NCI-H226 (cell line): ENCODE measurements at places on chromosomes 1 and 21.

GRCh38 chr1:231091831-231092301, 51.8 kb upstream of the FAM89A start:
- DNase-seq = no peak

DNA sequence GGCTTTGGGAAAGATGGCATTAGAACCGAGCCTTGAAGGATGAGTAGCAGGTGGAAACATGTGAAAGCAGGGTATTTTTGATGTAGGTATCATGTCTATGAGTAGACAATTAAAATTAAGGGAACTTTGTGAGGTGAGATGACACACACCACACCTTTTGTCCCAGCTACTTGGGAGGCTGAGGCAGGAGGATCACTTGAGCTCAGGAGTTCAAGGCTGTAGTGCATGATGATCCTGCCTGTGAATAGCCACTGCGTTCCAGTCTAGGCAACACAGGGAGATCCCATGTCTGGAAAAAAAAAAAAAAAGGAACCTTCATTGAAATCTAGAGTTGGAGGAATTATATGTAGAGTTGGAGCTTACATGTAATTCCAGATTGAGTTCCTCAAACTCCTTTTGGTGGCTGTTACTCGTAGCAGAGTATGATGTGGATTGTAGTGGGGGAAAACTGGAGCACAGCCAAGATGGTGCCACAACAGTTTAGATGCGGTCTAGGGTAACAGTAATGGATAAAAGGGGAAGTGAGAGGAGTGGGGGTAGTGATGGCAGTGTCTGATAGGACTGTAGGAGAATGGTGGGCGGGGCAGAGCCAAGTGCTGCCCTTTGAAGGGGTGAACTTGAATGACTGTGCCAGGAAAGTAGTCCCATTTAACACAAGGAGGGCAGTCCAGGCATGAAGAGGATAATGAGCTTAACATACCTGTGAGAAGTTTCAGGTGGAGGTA, 17.4 kb downstream of the AK4 start:
- no peak for DNase-seq

GRCh38 chr1:58726581-58726980, 26.7 kb upstream of the MYSM1 start:
- DNase-seq = no peak

DNA sequence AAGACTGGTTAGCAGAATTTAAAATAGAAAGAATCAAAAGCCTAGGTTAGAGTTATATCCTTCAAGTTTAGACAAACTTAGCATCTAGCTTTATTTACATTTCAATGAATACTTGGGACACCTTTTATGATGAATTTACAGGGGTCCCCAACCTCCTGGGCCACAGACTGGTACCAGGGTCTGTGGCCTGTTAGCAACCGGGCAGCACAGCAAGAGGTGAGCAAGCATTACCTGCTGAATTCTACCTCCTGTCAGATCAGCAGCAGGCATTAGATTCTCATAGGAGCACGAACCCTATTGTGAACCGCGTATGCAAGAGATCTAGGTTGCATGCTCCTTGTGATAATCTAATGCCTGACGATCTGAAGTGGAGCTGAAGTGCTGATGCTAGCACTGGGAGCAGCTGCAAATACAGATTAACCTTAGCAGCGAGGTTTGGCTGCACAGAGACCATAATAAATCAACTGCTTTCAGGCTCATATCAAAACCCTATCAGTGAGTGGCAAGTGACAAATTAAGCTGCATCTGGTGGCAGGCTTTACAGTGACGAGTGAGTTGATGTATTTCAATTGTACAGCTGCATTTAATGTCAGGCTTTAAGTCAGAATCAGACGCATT, 82.0 kb downstream of the UCHL5 start:
- DNase-seq = no peak

GRCh38 chr1:24759492-24759891, 14.2 kb downstream of the CLIC4 start:
- DNase-seq = peak; percentile 43

- no peak for DNase-seq
Observed at GRCh38 chr1:177817937-177818875, 151.7 kb downstream of the SEC16B start.

DNA sequence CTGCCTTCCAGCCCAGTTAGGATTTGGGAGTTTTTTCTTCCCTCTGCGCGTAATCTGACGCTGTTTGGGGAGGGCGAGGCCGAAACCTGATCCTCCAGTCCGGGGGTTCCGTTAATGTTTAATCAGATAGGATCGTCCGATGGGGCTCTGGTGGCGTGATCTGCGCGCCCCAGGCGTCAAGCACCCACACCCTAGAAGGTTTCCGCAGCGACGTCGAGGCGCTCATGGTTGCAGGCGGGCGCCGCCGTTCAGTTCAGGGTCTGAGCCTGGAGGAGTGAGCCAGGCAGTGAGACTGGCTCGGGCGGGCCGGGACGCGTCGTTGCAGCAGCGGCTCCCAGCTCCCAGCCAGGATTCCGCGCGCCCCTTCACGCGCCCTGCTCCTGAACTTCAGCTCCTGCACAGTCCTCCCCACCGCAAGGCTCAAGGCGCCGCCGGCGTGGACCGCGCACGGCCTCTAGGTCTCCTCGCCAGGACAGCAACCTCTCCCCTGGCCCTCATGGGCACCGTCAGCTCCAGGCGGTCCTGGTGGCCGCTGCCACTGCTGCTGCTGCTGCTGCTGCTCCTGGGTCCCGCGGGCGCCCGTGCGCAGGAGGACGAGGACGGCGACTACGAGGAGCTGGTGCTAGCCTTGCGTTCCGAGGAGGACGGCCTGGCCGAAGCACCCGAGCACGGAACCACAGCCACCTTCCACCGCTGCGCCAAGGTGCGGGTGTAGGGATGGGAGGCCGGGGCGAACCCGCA, at the start of gene PCSK9:
Gene PCSK9 (plus strand): TSS at position 207 of the 741 bp plus-strand sequence. CDS start 290 bp downstream, at position 497.
- no peak for DNase-seq

GRCh38 chr1:14065486-14065885, 365.5 kb downstream of the PRDM2 start:
- no peak for DNase-seq

DNA sequence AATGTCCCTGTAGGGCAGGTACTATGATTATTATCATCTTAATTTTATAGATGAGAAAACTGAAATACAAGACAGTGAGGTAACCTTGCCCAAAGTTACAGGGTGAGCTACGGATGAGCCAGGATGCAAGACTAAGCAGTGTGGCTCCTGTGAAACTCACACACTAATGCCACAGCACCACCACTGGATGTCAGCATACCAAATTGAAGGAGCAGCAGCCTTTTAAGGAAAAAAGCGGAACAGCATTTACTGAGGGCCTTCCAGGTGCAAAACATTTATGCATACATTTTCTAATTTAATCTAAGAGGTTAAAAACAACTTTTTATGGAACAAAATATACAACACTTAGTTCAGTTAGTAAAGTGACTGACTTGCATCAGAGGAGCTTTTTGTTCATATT, 41.7 kb downstream of the SEC16B start:
- peak; percentile 33 for DNase-seq

GRCh38 chr1:27106561-27107323, 48.2 kb downstream of the SLC9A1 start:
- no peak for DNase-seq

DNA sequence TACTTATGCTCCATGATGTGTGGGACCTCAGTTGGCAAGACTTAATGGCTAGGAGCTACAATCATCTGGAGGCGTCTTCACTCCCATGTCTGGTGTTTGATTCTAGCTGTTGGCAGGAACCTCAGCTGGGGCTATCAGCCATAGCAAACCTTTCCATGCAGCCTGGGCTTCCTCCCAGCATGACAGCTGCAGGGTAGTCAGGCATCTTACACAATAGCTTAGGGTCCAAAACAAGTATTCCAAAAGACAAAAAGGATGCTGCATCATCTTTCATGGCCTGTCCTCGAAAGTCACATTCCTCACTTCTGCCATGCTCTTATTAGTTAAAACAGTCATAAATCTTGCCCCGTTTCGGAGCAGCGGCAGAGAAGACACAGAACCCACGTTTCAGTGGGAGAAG, 90.9 kb downstream of the LRRC8C start:
- peak; percentile 22 for DNase-seq

DNA sequence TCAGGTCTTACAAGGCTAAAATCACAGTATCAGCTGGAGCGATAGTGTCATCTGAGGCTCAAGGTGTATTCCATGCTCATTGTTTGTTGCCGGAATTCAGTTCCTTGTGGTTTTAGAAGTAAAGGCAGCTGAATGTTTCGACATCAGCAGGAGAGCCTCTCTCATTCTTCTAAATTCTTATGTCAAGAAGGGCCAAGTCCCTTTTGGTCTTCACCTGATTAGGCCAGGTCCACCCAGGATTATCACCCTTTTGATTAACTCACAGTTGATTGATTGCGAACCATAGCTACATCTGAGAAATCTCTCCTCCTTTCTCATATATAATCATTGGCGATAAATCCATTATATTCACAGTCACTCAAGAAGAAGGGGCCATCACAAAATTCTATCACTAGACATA, 806.7 kb upstream of the PRMT6 start:
- DNase-seq = no peak

DNA sequence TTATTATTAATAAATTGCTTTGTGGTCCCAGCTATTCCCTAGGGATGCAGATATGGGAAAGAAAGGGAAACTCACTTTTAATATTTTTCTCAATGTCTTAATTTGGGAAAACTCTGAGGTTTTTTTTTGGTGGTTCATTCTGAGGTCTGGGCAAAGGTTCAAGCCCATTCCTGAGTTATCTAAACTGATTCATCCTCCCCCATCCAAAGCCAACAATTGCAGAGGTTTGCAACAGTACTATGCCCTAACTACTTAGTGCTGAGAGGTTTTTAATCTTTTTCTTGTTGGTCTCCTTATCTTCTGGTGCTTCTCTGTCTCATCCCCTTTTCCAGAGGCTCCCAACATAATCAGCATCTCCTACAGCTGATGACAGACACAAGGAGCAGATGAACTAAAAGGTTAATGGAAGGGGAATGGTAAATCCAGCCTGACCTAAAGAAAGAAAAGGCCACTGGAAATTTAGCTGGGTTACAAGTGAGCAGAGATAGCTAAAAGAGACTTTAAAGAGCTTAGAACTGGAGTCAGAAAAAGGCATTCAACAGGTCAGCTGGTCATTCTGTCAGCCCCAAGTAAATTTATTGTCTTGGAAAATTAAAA, 390.4 kb downstream of the TGFB2 start:
- DNase-seq = peak; percentile 85

- peak; percentile 80 for DNase-seq
Observed at GRCh38 chr1:6491480-6491962, at the start of gene PLEKHG5. Gene PLEKHG5 (minus strand): TSS chr1:6491667. CDS start chr1:6477571, 14,096 bp downstream.

- no peak for DNase-seq
Observed at GRCh38 chr1:234535763-234536515, 57.0 kb upstream of the TARBP1 start.

DNA sequence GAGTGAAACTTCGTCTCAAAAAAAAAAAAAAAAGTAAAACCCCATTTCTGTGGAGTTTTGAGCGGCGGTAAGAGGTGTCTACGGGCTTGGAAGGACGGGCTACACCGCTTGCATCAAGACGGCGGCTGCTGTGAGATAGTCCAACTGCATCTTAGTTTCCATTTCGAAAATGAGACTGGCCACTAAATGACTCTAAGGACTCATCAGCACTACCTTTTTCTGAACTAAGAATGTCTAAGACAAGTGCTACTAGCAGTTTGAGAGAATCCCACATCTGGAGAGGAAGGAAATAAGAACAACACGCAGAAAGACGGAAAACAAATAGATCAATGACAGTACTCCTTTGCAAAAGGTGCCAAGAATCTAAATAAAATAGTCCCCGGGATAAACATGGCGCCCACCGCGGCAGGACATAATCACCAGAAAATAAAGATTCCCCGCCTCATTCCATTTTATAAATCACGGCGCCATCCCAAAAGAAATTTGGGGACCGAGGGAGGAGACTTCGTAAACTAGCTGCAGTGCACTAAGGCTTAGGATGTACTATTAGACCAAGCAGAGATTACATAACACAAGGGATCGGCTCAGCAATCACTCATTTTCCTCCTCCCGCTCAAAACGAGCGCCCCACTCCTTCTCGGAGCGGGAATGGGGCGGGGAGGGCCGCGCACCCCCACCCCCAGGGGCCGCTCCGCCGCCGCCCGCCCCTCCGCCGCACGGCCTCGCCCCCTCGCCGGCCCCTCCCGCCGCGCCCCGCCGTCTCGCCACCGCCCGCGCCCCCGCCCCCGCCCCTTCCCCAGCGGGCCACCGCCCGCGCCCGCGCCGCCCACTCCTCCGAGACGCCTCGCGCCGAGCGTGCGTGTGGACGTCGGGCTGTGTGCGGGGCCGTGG, 1.1 kb downstream of the POGZ start:
- peak; percentile 83 for DNase-seq

GRCh38 chr1:110927484-110928075, 36.1 kb downstream of the LRIF1 start:
- DNase-seq = peak; percentile 10

DNA sequence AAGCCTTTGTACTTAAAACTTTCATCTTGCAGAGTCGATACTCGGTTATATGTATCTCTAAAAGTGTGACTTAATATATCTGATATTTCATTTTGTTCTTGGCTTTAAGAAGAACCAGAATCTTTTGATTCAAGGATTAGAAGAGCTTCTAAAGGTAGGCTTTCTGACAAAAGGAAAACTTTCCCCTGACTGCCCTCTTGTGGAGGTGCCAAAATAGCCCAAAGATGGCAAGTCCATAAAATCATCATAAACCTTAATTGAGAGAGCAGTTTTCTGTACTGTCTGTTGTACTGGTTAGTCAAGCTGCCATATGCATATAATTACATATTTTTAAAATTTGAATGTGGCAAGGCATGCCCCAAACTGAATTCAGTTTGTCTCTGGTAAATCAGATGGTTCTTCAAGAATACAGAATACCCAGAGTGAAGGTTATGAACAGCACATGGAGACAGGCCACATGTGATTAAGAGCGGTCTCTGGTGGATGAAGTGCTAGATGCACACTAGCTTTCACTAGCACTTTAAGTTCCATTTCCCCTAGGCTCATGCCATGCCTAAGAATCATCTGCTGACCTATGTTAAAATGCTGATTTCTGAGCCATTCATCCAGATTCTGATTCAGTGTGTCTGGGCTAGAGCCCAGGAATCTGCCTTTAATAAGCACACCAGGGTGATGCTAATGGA, 27.7 kb upstream of the ELAVL4 start:
- DNase-seq = no peak

DNA sequence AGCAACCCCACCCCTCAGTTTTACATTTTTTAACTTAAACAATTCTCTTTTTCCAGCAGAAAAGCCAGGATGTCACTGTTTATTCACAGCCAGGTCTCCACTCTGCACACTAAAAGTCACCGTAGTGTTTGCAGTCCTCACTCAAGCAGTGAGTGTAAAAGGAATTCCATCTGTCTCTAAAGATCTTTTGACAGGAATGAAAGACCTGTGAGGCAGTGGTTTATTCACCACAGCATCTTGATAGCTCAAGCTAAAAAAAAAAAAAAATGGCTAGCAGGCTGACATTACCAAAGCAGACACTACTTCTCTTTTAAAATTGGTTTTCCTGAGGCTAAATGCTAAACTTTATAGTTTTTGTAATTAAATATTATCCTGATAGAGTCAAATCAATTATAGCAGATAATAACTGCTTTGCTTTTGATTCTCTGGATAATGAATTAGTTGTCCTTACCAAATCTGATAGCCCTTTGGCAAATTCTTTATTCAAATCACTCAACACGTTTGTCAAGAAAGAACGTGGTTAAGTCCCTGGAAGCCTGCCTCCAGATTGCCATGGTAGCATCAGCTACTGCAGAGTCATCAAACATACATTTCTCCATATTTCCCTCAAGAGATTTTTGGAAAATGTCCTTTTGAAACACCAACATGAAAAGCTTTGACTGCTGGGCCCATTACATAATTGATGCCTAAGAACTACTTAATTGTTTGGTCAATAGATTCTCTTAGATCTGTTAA, 22.2 kb upstream of the SLC5A9 start:
- no peak for DNase-seq
